ENCODE measurements at places on chromosomes 11 and 22. TPM values are rescaled to one million over a fixed set of nuclear protein-coding genes. Genes with fewer than 3 reads are reported as not detected.

Gene GLYATL2
- total RNA-seq, result not detected

Gene APOL5
- total RNA-seq, result not detected

Gene KIRREL3
- total RNA-seq, result 2.2 TPM

Gene SLC25A18
- 1.5 TPM for total RNA-seq

Gene PAMR1
- 9.9 TPM for total RNA-seq

Gene TMEM132A
- total RNA-seq, result 2.9 TPM

Gene CASP1
- 5.2 TPM for total RNA-seq

Gene ST14
- 2.9 TPM for total RNA-seq

Gene OR51V1
- total RNA-seq, result not detected

- no peak overlapping the region for H3K4me3 ChIP-seq
- H3K36me3 ChIP-seq, result no peaks in the 10 kb centered on the region
- no peaks in the 10 kb centered on the region for H3K27me3 ChIP-seq
- H3K4me1 ChIP-seq, result peaks cover 97% of the 10 kb centered on the region
These were observed 26.1 kb downstream of the IRAG1 start for GRCh38 chr11:10667521-10667885.

DNA sequence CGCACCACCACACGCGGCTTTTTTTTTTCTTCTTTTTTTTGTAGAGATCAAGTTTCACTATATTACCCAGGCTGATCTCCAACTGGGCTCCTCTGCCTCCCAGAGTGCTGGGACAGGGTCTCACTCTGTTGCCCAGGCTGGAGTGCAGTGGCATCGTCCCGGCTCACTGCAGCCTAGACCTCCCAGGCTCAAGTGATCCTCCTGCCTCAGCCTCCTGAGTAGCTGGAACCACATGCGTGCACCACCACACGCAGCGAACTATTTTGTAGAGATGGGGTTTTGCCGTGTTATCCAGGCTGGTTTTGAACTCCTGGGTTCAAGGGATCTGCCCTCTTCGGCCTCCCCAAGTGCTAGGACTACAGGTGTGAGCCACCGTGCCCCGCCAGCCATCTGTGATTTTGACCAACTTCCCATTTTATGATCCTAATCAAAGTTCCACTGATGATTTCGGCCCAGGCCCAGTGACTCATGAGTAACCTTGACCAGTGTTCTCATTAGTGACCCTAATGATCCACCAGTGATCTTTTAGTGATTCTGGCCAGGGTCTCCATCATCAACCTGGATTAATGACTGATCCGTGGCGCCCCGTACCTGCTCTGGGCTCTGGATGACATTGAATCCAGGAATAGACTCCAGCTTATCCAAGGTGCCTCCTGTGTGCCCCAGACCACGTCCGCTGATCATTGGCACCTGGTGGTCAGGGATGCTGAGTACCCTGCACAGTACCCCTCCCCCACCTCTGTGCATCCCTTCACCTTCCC lies 1.7 kb downstream of the TYMP start:
- H3K36me3 ChIP-seq, result peaks cover 11% of the 10 kb centered on the region
- peaks cover 22% of the 10 kb centered on the region for H3K27me3 ChIP-seq
- H3K4me3 ChIP-seq, result no peak overlapping the region

DNA sequence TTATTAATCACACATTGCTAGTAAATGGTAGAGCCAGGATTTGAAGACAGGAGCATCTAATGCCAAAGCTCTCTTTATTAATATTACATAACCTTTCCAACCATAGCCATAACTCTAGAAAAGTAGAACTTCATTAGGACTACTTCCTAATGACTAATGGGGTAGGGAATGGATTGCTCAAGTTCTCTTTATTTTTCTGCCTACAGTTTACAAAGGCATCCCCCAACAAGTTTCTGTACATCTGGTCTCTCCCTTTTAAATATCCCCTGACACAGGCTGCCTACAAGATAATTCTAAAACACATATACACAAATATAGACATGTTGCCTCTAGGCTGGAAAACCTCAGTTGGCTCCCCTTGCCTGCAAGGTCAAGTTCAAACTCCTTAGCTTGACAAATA lies 534.9 kb downstream of the SOX6 start:
- peak; percentile 31 for DNase-seq
- peaks cover 34% of the 10 kb centered on the region for H3K4me1 ChIP-seq
- no peak overlapping the region for H3K4me3 ChIP-seq
- no peaks in the 10 kb centered on the region for H3K27me3 ChIP-seq

- no peak for DNase-seq
- no peak overlapping the region for H3K4me3 ChIP-seq
- H3K27ac ChIP-seq, result no peak overlapping the region
- H3K27me3 ChIP-seq, result no peaks in the 10 kb centered on the region
- no peaks in the 10 kb centered on the region for H3K4me1 ChIP-seq
These were observed 51.4 kb downstream of the NF2 start for GRCh38 chr22:29654882-29655281.

GRCh38 chr11:20360650-20361049 lies 2.9 kb upstream of the HTATIP2 start:
- no peak overlapping the region for H3K4me3 ChIP-seq
- H3K27ac ChIP-seq, result no peak overlapping the region
- H3K36me3 ChIP-seq, result no peaks in the 10 kb centered on the region
- H3K4me1 ChIP-seq, result peaks cover 15% of the 10 kb centered on the region

DNA sequence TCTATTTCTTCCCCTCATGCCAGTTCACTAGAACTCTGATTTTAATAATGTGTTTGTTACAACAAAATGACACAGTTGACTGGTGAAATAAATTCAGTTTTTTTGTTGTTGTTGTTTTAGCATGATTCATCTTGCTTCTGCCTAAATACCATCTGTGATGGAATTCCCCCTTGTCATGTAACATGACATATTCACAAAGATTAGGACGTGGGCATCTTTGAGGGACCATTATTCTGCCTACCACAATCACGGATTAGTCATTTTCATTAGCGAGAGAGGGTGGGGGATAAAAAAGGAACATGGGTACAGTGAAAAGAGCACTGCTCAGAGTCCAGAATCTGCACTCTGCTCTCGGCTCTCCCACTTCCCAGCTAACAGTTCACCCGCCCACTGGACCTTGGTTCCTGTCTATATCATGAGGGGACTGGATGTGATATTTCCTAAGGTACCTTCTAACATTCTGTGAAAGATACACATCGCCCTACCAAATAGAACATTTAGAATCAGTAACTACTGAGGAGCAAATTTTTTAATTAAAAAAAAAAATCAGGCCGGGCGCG lies 11.3 kb downstream of the HTATIP2 start:
- no peaks in the 10 kb centered on the region for H3K4me1 ChIP-seq
- no peak for DNase-seq
- H3K4me3 ChIP-seq, result no peak overlapping the region

DNA sequence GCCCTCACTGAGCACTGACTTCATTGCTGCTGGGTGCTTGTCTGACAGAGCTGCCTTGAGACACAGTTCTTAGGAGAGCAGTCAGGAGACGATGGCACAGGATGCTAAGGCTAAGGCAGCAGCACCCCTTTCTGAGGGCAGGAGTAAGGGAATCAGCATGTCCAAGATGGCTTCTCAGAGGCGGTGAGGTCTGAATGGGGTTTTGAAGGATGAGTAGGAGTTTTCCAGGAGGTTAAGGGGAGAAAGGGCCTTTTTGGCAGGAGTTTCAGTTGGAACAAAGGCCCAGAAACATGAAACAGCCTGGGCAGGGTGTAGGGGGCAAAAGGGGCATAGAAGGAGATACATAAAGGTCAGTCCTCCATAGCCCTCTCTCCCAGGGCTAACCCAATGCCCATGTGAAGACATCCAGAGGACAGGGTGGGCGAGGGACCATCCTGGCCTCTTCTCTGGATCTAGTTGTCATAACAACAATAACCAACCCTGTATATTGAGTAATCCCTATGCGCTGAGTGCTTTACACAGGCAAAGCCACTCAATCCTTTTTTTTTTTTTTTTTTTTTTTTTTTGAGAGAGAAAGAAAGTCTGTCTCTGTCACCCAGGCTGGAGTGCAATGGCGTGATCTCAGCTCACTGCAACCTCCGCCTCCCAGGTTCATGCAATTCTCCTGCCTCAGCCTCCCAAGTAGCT lies 19.0 kb downstream of the CYTH4 start:
- no peaks in the 10 kb centered on the region for H3K36me3 ChIP-seq
- no peak overlapping the region for H3K27ac ChIP-seq
- H3K27me3 ChIP-seq, result no peaks in the 10 kb centered on the region
- H3K4me1 ChIP-seq, result peaks cover under 1% of the 10 kb centered on the region

GRCh38 chr11:95119361-95120060 lies 29.9 kb downstream of the ENDOD1 start:
- H3K27ac ChIP-seq, result no peak overlapping the region
- H3K4me1 ChIP-seq, result no peaks in the 10 kb centered on the region
- no peaks in the 10 kb centered on the region for H3K27me3 ChIP-seq
- no peak for DNase-seq
- H3K4me3 ChIP-seq, result no peak overlapping the region

DNA sequence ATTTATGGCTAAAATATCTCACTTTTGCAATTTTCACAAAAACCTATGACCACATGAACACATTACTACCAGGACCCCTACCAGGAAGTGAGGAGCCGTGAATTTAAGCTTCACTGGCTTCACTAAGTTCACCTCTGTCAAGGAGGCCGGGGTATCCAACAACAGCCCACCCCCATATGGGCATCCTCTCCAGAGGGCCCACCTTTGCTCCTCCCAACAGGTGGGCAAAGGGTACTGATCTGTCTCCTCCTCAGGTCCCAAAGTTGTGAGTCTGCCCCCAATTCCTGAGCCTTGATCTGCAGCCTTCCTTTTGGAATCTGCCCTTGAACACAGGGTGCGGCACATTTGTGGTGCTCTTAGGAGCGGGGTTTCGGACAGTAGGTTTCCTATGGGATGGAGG lies 66.9 kb downstream of the OTOG start:
- H3K36me3 ChIP-seq, result no peaks in the 10 kb centered on the region
- DNase-seq, result peak; percentile 75
- H3K27me3 ChIP-seq, result no peaks in the 10 kb centered on the region
- H3K4me1 ChIP-seq, result no peaks in the 10 kb centered on the region

DNA sequence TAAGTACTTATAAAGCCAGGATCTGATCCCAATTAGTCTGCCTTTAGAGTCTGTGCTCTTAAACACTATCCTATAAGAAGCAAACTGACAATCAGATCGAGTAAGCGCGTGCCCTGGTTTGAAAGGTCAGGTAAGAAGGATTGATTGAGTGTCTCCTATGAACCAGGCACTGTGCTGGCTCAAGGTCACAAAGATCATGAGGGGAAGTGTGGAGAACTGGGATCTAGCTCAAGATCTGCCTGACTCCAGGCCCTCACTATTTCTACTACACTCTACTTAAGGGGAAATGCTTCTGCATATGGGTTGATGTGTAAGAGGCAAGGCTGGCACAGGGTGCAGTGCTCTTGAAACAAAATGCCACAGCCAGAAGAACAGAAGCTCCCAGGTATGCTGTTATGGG lies 77.0 kb downstream of the ME3 start:
- no peaks in the 10 kb centered on the region for H3K36me3 ChIP-seq
- no peak overlapping the region for H3K4me3 ChIP-seq
- no peak for DNase-seq

GRCh38 chr11:117978991-117979390 lies 7.2 kb upstream of the IL10RA start:
- peak; percentile 17 for DNase-seq
- H3K27ac ChIP-seq, result no peak overlapping the region
- peaks cover 19% of the 10 kb centered on the region for H3K27me3 ChIP-seq
- H3K4me1 ChIP-seq, result peaks cover 10% of the 10 kb centered on the region
- H3K4me3 ChIP-seq, result no peak overlapping the region

- no peak for DNase-seq
- no peak overlapping the region for H3K27ac ChIP-seq
- H3K36me3 ChIP-seq, result no peaks in the 10 kb centered on the region
- H3K4me1 ChIP-seq, result no peaks in the 10 kb centered on the region
These were observed 11.7 kb downstream of the TECTA start for GRCh38 chr11:121112498-121113455.

DNA sequence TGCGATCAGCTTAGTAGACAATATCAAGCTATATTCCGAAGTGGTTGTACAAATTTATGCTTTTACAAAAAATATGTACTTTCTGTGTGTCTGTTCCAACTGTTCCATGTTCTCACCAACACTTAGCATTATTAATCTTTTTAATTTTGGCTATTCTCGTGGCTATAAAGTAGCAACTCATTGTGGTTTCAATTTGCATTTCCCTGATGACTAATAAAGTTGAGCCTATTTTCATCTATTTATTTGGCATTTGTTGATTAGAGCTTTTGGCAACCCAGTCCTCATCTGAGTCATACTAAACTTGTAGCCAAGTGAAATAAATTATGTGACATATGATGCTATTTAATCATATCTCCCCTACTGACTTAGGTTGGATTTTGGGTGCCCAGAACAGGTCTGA lies 115.9 kb downstream of the FBXO7 start:
- no peaks in the 10 kb centered on the region for H3K36me3 ChIP-seq
- H3K4me3 ChIP-seq, result no peak overlapping the region

DNA sequence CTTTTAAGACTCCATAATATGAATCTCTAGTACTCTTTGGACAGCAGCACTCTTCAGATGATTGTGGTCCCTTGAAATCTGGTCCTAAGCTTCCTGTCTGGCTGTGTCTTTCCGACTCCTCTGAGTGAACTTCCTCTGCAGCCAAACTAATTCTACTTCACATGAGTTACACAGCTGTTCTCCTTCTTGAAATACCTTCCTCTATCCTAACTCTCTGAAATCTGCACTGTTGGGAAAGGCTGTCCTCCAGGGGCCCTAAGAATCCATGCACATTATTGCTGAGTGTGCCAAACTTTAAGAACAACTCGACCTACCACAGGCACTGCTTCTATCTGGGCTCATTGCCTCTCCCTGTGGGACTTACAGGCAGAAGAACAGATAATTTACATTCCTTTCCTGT lies 217.3 kb upstream of the ARHGAP42 start:
- no peak overlapping the region for H3K27ac ChIP-seq
- no peaks in the 10 kb centered on the region for H3K4me1 ChIP-seq
- H3K36me3 ChIP-seq, result no peaks in the 10 kb centered on the region
- no peaks in the 10 kb centered on the region for H3K27me3 ChIP-seq

GRCh38 chr11:12232160-12232559 lies 121.8 kb downstream of the MICAL2 start:
- no peak overlapping the region for H3K4me3 ChIP-seq
- H3K4me1 ChIP-seq, result peaks cover 11% of the 10 kb centered on the region
- H3K27ac ChIP-seq, result peak overlapping the region; percentile 87
- no peaks in the 10 kb centered on the region for H3K27me3 ChIP-seq

DNA sequence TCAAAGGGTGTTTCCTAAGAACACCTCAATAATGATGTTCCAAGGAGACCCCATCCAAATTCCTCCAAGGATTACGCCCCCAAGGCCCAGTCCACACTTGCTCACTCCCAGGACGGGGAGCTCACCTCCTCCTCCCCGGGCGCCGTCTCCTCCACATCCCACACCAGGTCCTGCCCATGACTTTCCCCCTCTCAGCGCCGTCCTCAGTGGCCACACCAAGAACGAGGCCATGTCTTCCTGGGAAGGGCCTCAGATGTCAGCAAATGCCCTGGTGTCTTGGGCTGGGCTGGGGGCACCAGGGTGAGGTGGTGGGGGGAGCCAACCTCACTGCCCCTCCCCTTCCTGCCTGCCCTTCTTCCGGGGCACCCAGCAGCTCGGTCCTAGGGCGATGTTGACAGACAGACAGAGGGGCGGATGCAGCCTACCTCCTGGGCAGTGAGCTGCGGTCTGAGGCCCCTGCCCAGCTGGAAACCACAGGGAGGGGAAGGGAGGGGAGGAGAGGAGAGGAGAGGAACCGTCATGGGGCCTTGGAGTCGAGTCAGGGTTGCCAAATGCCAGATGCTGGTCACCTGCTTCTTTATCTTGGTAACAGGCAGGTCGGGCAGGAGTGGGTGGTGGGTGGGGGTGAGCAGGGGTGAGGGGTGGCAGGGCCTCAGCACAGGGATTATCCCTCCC lies at the start of the genes C11orf21 and TSPAN32:
C11orf21 (minus strand) TSS at position 288 of the 675 bp plus-strand sequence; CDS start at position 178, 110 bp downstream.
TSPAN32 (plus strand) TSS at position 383 of the 675 bp plus-strand sequence; CDS start at position 520, 137 bp downstream.
- DNase-seq, result peak; percentile 92
- no peaks in the 10 kb centered on the region for H3K27me3 ChIP-seq
- peaks cover 50% of the 10 kb centered on the region for H3K4me1 ChIP-seq
- peak within 1 kb of the TSS; percentile 11 for H3K4me3 ChIP-seq
- no peaks in the 10 kb centered on the region for H3K36me3 ChIP-seq

GRCh38 chr11:2921261-2921660 lies 8.0 kb downstream of the PHLDA2 start:
- no peak overlapping the region for H3K27ac ChIP-seq
- H3K36me3 ChIP-seq, result no peaks in the 10 kb centered on the region
- DNase-seq, result no peak
